Activated T-helper 17 cell treated with anti-CD3 and anti-CD28 coated beads, Interleukin-2, amount 50 U/mL, for 72 hours (primary cell): ENCODE measurements at places on chromosomes 5 and 9.

DNA sequence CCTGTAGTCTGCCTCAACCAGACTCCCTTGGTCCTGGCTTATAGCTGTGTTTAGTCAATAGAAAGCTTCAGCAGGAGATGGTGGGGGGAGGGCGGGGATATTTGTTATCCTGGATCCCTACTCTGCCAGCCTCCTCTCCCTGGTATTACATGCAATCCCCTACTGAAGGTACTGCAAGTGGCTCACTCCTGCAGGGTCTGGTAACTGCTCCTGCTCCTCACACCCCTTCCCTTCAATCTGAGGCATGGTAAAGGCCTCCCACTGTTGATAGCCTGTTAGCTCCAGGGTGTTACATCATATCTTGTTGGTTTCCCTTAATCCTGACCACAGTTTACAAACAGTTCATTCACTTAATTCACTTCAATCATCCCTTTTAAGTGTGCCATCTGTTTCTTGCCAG lies 137.5 kb downstream of the AP3B1 start:
- ATAC-seq, result no peak

GRCh38 chr9:14908295-14909180 lies 1.7 kb downstream of the FREM1 start:
- ATAC-seq, result no peak

DNA sequence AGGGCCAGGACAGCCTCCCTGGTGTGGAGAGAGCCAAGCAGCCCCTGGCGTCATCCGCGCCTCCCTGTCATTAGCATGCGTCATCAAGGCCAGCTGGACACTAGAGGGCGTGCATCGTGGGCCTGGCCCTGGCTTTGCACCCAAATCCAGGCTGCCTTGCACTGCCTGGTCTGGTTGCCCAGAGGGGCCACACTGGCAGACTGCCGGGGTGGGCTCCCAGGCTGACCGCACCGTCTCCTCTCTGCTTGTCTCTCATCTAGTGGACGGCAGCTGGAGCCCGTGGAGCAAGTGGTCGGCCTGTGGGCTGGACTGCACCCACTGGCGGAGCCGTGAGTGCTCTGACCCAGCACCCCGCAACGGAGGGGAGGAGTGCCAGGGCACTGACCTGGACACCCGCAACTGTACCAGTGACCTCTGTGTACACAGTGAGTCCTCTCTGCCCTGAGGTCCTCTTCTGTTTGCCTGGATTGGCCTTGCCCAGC lies 29.0 kb downstream of the HK3 start:
- ATAC-seq, result no peak

- no peak for ATAC-seq
Measured at GRCh38 chr5:103476811-103477210, 85.8 kb downstream of the NUDT12 start.

GRCh38 chr5:89983216-89983615 lies 426.3 kb downstream of the CETN3 start:
- no peak for ATAC-seq

DNA sequence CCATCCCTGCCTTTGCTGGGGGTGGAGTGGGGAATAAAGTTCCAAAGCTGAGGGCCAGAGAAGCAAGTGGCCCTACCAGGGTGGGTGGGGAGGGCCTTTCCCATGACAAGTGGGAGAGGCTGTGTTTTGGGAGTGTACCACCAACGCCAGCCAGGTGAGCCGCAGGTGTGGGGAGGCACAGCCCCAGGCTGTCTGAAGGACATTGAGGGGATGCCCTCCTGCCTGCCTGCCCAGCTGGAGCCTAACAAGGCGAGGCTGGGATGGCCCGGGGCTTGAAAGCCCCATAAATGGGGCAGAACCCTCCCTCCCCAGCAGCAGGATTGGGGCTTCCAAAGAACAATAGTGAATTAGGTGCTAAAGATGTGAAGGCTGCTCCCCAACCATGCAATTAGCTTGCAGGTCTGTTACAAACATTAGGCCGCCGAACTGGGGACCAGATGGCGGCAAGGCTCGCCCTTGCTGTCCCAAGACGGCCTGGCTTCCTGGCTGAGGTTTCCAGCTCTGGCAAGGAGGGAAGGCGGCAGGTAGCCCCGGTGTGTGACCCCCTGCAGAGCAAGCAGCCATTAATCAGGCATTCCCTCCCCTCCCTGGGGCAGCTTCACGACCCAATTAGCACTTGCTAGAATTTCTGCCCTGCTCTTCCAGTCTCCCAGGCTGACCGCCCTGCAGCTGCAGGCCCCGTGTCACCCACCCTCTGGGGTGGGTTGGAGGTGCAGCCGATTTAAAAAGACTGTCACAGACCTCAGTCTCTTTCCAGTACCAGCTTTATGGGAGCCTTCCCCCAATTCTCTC lies 42.9 kb downstream of the FGF18 start:
- no peak for ATAC-seq

- no peak for ATAC-seq
Measured at GRCh38 chr9:23309800-23310199, 516.2 kb downstream of the ELAVL2 start.

DNA sequence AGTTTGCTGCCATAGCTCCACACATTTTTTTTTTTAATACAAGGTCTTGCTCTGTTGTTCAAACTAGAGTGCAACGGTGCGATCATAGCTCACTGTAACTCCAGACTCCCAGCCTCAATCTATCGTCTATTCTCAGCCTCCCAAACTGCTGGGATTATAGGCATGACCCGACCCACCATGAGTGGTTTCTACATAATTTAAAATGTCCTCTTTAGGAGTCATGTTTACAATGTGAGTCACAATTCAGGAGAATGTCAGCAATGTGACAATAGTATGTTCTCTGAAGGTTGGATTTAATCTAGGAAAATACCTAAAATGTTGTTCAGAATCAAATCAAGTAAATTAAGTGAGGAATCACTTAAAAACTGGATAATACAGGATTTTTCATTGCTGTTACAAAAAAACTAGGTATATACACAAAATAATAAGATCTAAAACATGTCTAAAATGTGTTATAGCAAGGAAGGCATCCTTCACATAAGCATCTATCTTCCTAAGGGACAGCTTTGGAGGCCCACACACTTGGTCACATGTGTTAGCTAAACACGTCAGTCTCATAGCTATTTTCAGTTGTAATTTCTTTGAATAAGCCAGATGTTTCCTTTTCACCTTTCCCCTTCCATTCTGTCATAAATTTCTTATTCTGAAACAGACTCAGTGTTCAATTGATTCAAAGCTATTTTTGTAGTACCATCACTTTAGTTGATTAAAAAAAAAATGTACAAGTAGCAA lies 30.0 kb upstream of the ELAVL2 start:
- no peak for ATAC-seq

- no peak for ATAC-seq
Measured at GRCh38 chr5:180119031-180119902, 47.7 kb upstream of the RNF130 start.

GRCh38 chr9:92312887-92313623 lies 12.1 kb downstream of the NOL8 start:
- ATAC-seq, result no peak

- peak; percentile 87 for ATAC-seq
Measured at GRCh38 chr9:112224401-112225289, 49.5 kb upstream of the SUSD1 start.

- no peak for ATAC-seq
Measured at GRCh38 chr5:113089653-113090335, 113.2 kb downstream of the DCP2 start.

DNA sequence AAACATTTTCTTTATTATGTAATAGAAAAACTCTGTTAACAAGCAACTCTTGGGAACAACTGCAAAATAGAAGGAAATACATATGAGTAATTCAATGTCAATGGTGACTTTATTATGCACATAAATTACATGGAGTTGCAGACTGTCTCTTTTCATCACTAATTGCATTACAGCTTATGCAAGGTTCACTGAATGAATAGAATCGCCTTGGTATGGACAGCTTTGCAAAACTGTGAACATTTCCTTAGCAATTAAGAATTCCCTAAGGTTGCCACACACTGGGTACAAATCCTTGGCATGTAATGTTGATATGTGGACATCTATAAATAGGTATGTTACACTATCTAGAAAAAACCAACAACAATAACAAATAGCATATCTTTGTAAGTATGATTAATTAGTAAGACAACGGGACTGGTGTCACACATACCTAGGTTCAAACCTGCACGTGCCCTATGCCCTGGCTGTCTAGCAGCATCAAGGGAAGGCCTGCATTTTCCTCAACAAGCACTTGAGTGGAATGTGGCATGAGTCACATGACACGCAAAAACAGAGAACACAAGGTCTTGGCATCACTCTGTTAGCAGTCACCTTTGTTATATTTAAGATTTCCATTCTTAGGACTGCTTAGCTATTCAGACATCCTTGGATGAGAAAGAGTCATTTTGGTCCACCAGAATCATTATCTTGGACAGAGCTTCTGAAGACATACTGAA lies 263.9 kb downstream of the CTNND2 start:
- no peak for ATAC-seq

GRCh38 chr5:52894451-52894850 lies 94.7 kb upstream of the ITGA2 start:
- ATAC-seq, result no peak

DNA sequence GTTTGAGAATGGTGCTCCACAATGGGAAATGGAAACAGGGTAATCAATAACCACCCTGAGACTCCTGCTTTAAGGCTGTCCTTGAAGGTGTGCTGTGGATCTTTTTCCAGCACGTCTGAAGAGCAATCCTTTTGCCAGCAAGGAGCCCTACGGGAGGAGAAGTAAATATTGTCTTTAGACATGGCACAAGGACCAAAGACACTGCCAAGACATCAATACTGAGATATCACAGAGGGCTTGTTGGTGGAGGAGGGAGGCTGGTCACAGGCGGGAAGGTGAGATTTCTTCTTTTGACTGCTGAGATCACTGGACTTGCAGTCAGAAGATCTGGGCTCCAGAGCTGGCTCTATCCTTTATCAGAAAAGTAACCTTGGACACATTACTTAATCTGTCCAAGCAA lies 135.0 kb upstream of the ZNF462 start:
- no peak for ATAC-seq

DNA sequence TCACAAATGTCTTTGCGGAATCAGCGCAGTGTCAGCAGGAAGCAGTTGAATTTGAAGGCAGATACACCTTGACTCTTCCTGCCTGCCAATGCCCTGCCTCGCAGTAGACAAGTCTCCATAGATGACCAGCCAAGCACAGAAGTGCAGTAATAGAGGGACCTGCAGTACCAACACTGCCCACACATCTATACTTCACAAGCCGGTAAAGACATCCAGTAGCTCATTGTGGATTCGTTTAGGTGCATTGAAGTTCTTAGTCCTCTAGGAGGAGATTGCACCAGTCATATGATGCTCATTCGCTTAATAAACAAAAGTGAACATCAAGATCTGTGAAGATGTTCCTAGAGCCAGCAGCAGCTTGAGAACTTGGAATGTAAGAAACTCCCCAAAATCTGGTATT lies 7.1 kb upstream of the IFNA2 start:
- peak; percentile 28 for ATAC-seq

- no peak for ATAC-seq
Measured at GRCh38 chr5:181187500-181188213, 17.3 kb downstream of the TRIM7 start.

- no peak for ATAC-seq
Measured at GRCh38 chr9:105507096-105507790, 50.7 kb upstream of the FKTN start.
